ENCODE measurements at places on chromosomes 11 and 22.
A peak's percentile ranks its signal among the peaks of the same experiment; 100 is the strongest.

DNA sequence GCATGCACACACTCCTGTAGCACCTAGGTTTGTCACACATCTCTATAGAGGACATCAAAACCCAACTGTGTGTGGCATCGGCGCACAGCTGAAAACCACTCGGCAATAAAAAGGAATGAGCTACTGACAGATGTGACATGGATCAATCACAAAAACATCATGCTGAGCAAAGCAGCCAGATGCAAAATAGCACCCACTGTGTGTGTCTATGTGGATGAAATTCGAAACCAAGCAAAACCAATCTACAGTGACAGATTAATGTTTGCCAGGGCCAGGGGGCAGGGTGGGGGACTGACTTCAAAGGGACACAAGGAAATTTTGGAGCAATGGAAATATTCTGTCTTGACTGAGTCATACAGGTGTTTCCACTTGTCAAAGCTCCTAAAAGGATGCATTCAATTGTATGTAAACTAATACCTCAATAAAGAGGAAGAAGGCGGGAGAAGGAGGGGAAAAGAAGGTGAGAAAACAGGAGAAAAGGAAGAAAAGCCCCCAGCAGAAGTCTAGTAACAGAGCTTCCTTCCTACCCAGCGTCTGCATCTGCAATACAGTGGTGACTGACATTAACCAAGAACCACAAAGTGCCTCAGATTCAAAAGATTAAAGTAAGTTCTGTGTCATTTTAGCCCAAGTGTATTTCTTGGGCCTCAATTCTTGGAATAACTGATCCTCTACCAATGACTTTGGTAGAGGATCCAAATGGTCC, 49.8 kb downstream of the PACSIN2 start:
- DNase-seq = peak; percentile 47

GRCh38 chr11:111322534-111322933, 24.2 kb downstream of the POU2AF3 start:
- DNase-seq = no peak

- DNase-seq = no peak
Observed at GRCh38 chr11:15696069-15696468, 581.3 kb downstream of the INSC start.

DNA sequence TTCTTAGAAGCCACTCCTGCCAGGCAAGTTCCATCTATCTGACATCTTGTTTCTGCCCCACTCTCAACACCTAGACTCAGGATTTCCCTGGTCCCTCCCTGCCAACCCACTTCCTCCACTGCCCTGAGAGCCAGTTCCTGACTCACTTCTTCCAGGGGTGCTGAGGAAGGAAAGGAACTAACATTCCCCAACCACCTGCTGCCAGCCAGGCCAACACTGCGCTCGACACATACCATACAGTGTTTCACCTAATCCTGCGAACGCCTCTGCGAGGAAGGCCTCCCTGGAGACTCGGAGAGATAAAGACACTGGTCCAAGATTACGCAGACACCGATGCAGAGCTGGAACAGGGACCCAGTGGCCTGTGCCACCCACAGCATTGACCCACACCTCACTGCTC, 40.2 kb downstream of the MICAL3 start:
- no peak for DNase-seq

- DNase-seq = no peak
Observed at GRCh38 chr22:23023294-23023693, 47.0 kb upstream of the GNAZ start.

DNA sequence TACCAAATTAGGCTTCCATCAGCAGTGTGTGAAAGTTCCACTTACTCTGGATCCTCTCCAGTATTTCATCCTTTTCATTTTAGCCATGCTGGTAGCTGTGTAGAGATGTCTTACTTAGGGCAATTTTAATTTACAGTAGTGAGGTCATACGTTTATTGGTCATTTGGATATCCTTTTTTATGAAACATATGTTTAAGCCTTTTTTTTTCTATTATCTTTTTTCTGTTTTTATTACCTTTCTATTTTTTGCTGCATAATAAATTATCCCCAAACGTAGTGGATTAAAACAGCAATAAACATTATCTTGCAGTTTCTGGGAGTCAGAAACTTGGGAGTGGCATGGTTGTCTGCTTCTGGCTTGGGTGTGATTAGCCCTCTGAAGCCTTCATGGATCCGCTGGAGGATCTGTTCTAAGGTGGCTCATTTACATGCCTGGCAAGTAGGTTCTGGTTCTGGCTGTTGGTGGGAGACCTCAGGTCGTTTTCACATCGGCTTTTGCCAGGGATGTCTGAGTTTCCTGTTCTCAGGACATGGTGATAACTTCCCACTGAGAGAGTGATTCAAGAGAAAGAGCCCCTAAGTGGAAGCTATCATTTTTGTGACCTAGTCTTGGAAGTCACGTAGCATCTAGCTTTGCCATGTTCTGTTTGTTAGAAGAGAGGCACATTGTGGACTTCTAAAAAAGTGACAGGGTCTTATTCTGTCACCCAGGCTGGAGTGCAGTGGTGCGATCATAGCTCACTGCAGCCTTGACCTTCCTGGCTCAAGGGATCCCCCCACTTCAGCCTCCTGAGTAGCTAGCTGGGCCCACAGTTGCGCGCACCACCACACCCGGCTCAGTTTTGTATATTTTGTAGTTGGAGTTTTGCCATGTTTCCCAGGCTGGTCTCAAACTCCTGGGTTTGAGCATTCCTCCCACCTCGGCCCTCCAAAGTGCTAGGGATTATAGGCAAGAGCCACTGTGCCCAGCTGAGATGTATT, 38.6 kb downstream of the PPP6R3 start:
- no peak for DNase-seq

DNA sequence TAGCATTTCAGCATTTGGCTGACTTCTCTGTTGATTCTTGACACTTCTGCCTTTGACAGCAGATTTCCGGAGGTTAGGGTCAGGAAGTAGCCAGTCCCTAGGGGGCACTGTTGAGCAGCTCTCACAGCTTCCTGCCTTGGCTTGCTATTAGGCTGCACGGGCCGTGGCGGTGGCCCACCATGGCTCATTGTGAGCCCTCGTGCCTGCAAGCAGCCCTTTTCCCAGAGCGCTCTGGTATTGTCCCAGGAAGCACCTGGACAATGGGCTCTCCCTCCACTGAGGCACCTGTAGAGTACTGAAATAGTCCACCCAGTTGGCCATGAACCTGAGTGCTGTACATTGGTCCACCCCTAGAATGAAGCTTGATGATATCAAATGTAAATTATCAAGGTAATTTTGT, 100.2 kb upstream of the GAL start:
- DNase-seq = peak; percentile 83

- no peak for DNase-seq
Observed at GRCh38 chr22:45212992-45213751, 27.5 kb downstream of the KIAA0930 start.

DNA sequence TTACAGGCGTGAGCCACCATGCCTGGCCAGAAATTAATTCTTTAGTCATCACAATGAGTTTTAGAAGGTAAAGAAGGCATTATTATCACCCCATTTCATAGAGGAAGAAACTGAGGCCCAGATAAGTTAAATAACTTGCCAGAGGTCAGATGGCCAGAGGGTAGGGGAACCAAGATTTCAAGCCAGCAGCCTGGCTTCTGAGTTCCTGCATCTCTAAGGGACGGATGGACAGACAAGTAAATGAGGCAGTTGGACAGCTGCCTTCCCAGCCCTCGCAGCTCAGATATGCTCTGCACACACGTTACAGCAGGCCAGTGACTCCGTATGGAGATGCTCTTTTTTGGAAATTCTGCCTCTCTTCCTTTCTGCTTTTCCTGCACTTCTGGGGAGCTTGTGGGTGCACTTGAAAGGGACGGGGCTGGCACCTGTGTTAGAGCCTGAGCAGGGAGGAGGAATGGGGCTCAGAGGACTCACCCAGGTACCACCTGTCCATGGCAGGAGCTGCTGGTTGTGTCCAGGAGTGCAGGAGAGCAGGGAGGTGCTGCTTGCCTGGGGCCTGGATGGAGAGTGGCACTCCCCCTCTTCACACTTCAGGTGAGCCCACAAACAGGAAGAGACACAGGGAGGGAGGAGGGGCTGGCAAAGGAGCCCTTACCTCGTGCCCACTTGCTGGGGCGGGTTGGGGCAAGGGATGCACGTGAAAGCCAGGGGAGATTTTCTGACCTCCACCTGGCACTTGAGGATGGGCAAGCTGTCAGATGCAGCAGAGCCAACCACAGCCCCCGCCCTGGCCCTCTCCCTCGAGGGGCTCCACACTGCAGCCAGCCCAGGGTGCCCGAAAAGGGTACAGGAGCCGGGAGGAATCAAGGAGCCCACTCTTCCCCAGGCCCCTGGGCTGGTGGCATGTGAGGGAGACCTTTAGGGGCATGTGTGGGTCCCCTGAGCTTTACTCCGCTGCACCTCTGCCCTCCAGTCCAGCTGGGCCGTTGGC, 3.3 kb upstream of the FXYD2 start:
- DNase-seq = no peak

GRCh38 chr11:44036811-44037657, 10.7 kb upstream of the ACCSL start:
- peak; percentile 85 for DNase-seq

DNA sequence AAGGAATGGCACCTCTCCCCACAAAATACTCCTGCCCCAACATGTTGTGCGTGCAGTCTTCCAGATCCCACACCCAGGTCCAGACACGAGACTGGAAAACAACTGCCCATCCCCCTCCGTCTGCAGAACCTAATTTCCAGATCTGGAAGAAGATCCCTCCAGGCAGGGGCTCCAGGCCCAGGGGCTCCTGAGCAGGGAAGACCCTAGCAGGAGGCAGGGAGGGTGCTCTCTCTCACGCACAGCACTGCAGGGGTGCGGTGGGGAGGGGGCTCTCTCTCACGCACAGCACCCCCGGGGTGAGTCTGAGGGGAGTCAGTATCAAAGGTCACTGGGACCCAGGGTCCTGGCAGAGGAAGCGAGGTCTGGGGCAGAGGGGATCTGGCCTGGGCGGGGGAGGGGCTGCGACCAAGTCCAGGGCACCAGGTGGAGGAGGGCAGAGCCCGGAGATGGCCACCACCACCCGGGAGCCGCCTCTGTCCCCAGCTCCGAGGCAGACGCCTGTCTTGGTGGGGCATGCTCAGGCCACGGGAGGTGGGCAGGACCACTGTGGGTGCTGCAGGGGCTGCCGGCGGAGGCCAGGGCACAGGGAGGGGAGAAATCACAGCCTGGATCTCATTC, 1.7 kb downstream of the MLC1 start:
- no peak for DNase-seq

- DNase-seq = no peak
Observed at GRCh38 chr11:124868331-124869274, 3.4 kb downstream of the ROBO3 start.

- DNase-seq = no peak
Observed at GRCh38 chr11:85582111-85582510, 45.0 kb downstream of the DLG2 start.

All from iPS-NIHi11 (cell line).